ENCODE measurements at places on chromosomes 11 and 22.
A peak's percentile ranks its signal among the peaks of the same experiment; 100 is the strongest.

GRCh38 chr11:108340973-108341372, 118.1 kb downstream of the ATM start:
- H3K27ac ChIP-seq = no peak overlapping the region
- H3K4me1 ChIP-seq = no peaks in the 10 kb centered on the region
- DNase-seq = no peak
- H3K4me3 ChIP-seq = no peak overlapping the region

DNA sequence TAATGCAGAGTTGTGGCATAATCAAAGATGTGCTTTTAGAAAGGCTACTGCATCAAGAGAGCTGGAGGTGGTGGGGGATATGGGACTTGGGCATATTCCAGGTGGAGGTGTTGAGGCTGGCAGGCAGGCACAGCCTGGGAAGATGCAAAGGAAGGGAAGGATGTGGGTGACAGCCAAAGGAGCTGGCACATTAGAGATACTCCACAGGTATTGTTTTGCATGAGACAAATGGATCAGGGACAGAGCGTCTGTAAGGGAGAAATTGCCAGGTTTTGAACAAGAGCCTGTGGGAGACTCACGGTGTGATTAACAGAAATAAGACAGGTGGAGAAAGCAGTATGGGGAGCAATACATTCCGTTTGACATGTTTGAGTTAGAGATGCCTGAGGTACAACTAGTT, 263.7 kb downstream of the NELL1 start:
- H3K36me3 ChIP-seq = no peaks in the 10 kb centered on the region
- H3K27ac ChIP-seq = no peak overlapping the region
- H3K27me3 ChIP-seq = no peaks in the 10 kb centered on the region
- H3K4me1 ChIP-seq = no peaks in the 10 kb centered on the region

DNA sequence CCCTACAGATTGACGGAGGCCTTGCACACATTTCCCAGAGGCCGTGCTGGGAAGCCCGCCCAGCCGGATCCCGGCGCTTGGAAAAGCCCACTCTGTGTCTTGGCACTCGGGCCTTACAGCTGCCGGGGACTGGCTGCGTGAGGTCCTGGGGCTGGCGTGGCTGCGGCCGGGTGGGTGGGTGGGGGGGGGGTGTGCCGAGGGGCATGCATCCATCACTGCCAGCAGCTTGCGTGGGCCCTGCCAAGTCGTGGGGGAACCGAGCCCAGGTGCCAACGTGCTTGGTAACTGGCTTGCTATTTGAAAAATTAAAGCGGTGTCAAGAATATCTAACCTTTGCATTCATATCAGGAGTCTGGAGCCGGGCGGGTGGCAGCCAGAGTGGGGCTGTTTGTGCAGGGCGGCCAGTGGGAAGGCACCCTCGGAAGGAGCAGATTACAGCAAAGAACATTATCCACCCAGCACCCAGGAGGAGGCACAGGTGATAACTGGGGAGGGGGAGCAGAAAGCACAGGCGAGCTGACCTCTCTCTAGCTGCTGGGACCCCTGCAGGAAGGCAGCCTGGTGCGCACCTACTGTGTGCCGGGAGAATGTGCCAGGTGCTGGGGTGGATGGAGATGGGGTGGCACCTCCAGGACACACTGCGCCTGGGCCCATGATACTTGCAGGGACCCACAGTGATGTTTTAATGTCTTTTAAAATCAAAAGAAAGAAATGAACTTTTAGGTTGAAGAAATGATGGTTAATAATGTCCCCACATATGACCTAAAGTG, 28.5 kb upstream of the SMIM38 start:
- no peaks in the 10 kb centered on the region for H3K27me3 ChIP-seq
- no peak overlapping the region for H3K27ac ChIP-seq
- H3K4me3 ChIP-seq = no peak overlapping the region
- H3K4me1 ChIP-seq = peaks cover 28% of the 10 kb centered on the region

GRCh38 chr22:40432625-40433024, 62.2 kb downstream of the SGSM3 start:
- no peaks in the 10 kb centered on the region for H3K27me3 ChIP-seq
- no peaks in the 10 kb centered on the region for H3K4me1 ChIP-seq
- H3K4me3 ChIP-seq = no peak overlapping the region
- peaks cover 5% of the 10 kb centered on the region for H3K36me3 ChIP-seq
- DNase-seq = no peak

- peaks cover 21% of the 10 kb centered on the region for H3K4me1 ChIP-seq
- no peaks in the 10 kb centered on the region for H3K27me3 ChIP-seq
- H3K36me3 ChIP-seq = no peaks in the 10 kb centered on the region
- H3K27ac ChIP-seq = no peak overlapping the region
Measured at GRCh38 chr22:37254867-37255233, 10.8 kb upstream of the RAC2 start.

- no peaks in the 10 kb centered on the region for H3K4me1 ChIP-seq
- no peak overlapping the region for H3K27ac ChIP-seq
- DNase-seq = no peak
- no peaks in the 10 kb centered on the region for H3K36me3 ChIP-seq
Measured at GRCh38 chr11:82810326-82810725, 76.7 kb upstream of the FAM181B start.

DNA sequence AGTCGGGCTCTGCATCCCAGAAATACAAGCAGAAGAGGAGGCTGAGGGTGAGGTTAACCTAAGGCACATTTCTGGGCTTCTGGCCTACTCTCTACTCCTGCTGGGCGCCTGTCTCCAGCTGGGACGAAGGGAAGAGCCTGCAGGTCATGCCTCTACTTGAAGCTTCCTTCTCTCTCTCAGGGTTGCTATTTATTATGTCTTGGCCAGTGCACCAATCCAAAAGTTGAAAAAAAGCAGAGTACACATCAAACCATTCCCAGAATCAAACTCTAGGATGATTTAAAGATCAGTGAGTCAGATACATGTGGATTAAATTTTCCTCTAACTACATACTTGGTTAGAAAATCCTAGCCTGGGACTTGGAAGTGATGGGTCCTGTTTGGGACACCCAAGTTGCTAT, 60.2 kb upstream of the CDON start:
- no peak for DNase-seq
- peaks cover 26% of the 10 kb centered on the region for H3K4me1 ChIP-seq

DNA sequence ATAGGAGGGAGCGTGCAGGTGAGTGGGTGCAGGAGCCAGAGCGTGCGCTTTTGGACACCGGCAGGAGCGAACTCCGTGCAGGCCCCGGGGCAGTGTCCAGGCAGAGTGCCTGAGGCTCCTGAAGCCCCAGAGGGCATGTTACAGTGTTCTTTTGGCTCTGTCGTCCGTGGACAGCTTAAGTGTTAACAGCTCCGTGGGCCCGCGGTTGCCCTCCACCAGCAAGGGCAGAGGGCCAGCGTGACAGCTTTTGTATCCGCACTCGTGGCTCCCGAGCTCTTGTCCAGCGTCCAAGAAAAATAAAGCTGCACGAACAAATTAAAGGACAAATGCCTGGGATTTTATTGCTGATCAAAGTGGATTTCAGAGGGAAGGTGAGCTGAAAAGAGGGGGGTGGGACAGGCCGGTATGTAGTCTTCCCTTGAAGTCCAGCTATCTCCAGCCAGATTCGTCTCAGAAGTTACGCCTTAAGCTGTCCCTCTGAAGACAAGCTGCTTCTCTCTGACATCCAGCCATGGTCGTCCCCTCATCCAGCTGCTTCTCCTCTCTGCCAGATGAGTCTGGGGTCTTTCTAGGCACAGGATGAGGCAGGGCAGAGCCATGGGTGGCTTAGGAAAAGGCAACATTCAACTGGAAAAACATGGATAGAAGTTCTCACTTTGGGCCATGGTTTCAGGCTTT, 968 bp upstream of the TMEM109 start:
- H3K27ac ChIP-seq = peak overlapping the region; percentile 100
- peaks cover 20% of the 10 kb centered on the region for H3K4me1 ChIP-seq
- no peaks in the 10 kb centered on the region for H3K36me3 ChIP-seq
- DNase-seq = no peak
- H3K27me3 ChIP-seq = no peaks in the 10 kb centered on the region

GRCh38 chr11:117796872-117797529, at the start of gene DSCAML1:
Gene DSCAML1, minus strand, starts transcription at chr11:117797216. Its CDS starts 137 bp downstream, at chr11:117797079.
- peaks cover 14% of the 10 kb centered on the region for H3K4me1 ChIP-seq
- H3K4me3 ChIP-seq = peak within 1 kb of the TSS; percentile 34

GRCh38 chr11:61880031-61880430, 11.3 kb downstream of the FADS3 start:
- H3K27ac ChIP-seq = no peak overlapping the region
- no peaks in the 10 kb centered on the region for H3K36me3 ChIP-seq
- no peak overlapping the region for H3K4me3 ChIP-seq
- H3K27me3 ChIP-seq = no peaks in the 10 kb centered on the region
- DNase-seq = no peak
- no peaks in the 10 kb centered on the region for H3K4me1 ChIP-seq

DNA sequence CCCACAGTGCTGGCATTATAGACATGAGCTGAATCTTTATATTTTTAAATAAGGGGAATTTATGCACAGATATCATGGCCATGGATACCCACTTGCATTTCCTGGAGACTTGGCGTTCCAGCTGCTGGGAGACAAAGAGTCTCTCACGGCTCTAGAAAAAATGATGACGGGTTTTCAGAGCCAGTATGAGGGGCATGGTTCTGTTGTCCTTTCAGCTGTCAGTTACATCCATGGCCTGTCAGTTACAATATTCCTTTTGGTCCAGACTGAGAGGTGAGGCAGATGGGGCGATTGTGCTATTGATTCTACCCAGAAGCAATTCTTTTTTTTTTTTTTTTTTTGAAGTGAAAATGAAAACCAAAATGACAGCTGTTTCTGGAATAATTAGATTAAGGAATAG, 29.7 kb downstream of the USH1C start:
- H3K4me3 ChIP-seq = no peak overlapping the region
- H3K36me3 ChIP-seq = no peaks in the 10 kb centered on the region
- H3K27ac ChIP-seq = no peak overlapping the region
- DNase-seq = no peak
- H3K27me3 ChIP-seq = no peaks in the 10 kb centered on the region

GRCh38 chr22:49351761-49352227, 475.9 kb downstream of the BRD1 start:
- H3K27ac ChIP-seq = no peak overlapping the region
- DNase-seq = peak; percentile 8
- no peak overlapping the region for H3K4me3 ChIP-seq
- no peaks in the 10 kb centered on the region for H3K4me1 ChIP-seq

DNA sequence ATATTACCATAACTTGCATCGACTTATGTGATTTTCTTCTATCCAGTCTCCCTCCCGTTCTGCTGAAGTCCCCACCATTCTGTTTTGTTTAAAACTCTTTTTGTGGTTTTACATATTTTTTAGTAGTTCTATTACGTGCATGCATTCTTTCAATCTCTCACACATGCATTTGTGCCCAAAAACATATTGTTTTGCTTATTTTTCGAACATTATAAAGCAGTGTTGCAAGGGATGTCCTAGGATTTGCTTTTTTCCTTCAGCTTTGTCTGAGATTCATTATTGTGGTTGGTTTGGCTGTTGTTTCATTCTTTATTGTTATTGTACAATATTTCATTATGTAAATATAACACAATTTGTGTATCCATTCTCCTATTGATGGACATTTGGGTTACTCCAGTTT, 235.7 kb downstream of the DYNC2H1 start:
- DNase-seq = no peak
- H3K4me1 ChIP-seq = no peaks in the 10 kb centered on the region
- no peak overlapping the region for H3K4me3 ChIP-seq

- DNase-seq = no peak
- no peak overlapping the region for H3K27ac ChIP-seq
- H3K4me1 ChIP-seq = peaks cover 26% of the 10 kb centered on the region
Measured at GRCh38 chr11:134223121-134223520, 646 bp downstream of the NCAPD3 start.

GRCh38 chr11:2828585-2829330, 56.8 kb downstream of the CDKN1C start:
- H3K4me3 ChIP-seq = no peak overlapping the region
- H3K36me3 ChIP-seq = no peaks in the 10 kb centered on the region
- no peak overlapping the region for H3K27ac ChIP-seq

- no peak overlapping the region for H3K4me3 ChIP-seq
- H3K27ac ChIP-seq = no peak overlapping the region
- peaks cover 48% of the 10 kb centered on the region for H3K36me3 ChIP-seq
- no peaks in the 10 kb centered on the region for H3K27me3 ChIP-seq
- no peaks in the 10 kb centered on the region for H3K4me1 ChIP-seq
Measured at GRCh38 chr22:24112188-24112587, 69.1 kb upstream of the SUSD2 start.

DNA sequence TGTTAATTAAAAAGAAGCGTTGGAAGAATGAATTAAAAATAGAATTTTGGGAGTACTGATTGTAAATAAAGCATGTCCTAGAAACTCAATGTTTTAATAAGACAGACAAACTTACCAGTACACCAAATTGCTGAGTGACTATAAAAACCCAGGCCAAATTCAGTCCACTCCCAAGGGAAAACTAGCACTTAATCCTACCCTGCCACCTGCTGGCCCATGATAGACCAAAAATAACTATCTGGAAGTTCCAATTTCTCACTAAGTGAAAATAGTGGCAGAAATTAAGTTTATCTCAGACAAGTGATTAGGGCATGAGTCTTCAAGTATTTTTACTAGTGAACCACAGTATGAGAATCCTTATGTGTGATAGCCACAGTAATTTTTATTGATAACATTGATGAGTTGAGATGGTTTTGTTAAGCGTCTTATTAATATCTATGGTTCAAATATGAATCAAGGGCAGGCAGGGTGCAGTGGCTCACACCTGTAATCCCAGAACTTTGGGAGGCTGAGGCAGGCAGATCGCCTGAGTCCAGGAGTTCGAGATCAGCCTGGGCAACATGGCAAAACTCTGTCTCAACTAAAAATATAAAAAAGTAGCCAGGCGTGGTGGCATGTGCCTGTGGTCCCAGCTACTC, 9.8 kb upstream of the DDX10 start:
- peak; percentile 51 for DNase-seq
- no peaks in the 10 kb centered on the region for H3K36me3 ChIP-seq
- no peaks in the 10 kb centered on the region for H3K4me1 ChIP-seq
- no peaks in the 10 kb centered on the region for H3K27me3 ChIP-seq

GRCh38 chr11:129163714-129164164, 28.4 kb downstream of the ARHGAP32 start:
- H3K36me3 ChIP-seq = peaks cover 8% of the 10 kb centered on the region
- H3K4me1 ChIP-seq = no peaks in the 10 kb centered on the region
- no peak overlapping the region for H3K4me3 ChIP-seq
- DNase-seq = no peak
- no peak overlapping the region for H3K27ac ChIP-seq

DNA sequence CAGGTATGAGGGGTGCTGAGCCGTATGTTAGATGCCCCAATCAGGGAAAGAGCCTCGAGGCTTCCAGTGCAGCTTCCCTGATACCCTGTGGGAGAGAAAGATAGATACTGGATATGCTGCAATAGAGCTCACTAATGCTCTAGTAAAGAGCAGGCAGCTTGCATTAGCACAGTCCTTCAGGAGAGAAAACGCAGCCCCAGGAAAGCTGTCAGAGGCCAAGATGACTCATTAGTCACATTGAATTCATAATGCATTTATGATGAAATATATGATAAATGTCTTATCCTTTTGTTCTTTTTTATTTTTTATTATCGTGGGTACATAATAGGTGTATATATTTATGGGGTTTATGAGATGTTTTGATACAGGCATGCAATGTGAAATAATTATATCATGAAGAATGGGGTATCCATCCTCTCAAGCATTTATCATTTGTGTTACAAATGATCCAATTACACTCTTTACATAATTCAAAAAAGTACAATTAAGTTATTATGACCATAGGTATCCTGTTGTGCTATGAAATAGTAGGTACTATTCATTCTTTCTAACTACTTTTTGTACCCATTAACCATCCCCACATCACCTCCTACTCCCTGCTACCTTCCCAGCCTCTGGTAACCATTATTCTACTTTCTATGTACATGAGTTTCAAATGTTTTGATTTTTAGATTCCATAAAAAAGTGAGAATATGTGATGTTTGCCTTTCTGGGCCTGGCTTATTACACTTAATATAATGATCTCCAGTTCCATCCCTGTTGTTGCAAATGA, 94.5 kb upstream of the TOP3B start:
- no peaks in the 10 kb centered on the region for H3K36me3 ChIP-seq
- DNase-seq = peak; percentile 36
- H3K4me1 ChIP-seq = peaks cover 8% of the 10 kb centered on the region
- 0 out of 2 replicates have a peak overlapping the region, but pooled peaks have one; percentile 28 for H3K27ac ChIP-seq
